ENCODE measurements at places on chromosomes 7 and 10.

GRCh38 chr10:126930883-126931503 lies 25.8 kb downstream of the DOCK1 start:
- DNase-seq: no peak

DNA sequence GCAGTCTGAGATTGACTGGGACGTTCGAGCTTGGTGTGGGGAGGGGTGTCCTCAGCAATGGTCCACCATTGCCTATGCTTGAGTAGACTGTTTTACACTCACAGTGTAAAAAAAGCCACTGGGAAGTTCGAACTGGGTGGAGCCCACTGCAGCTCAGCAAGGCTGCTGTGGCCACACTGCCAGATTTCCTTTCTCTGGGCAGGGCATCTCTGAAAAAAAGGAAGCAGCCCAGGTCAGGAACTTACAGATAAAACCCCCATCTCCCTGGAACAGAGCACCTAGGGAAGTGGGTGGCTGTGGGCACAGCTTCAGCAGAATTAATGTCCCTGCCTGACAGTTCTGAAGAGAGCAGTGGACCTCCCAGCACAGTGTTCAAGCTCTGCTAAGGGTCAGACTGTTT lies 80.3 kb downstream of the BICC1 start:
- no peak for DNase-seq

GRCh38 chr10:68625316-68625921 lies 65.3 kb downstream of the TET1 start:
- no peak for DNase-seq

- no peak for DNase-seq
Observed at GRCh38 chr10:32437334-32437733, 8.6 kb upstream of the CCDC7 start.

GRCh38 chr7:37216156-37216852 lies 232.4 kb downstream of the ELMO1 start:
- no peak for DNase-seq

Data from stimulated activated CD4-positive, alpha-beta T cell treated with anti-CD3 and anti-CD28 coated beads, Interleukin-15, amount 100 ng/mL, for 1 hour (primary cell).